Fibroblast of villous mesenchyme (primary cell): ENCODE measurements at places on chromosomes 3 and 15. TPM values are rescaled to one million over a fixed set of nuclear protein-coding genes. Genes with fewer than 3 reads are reported as not detected.

- DNase-seq, result no peak
Observed at GRCh38 chr3:60916546-60916945, 334.7 kb downstream of the FHIT start.

LIPC gene
- 0.86 and 0.97 TPM in 2 replicates for total RNA-seq

PIERCE2 gene
- total RNA-seq, result 1.3 TPM in 2 replicates

SLC12A1 gene
- not detected in 2 replicates for total RNA-seq

DNA sequence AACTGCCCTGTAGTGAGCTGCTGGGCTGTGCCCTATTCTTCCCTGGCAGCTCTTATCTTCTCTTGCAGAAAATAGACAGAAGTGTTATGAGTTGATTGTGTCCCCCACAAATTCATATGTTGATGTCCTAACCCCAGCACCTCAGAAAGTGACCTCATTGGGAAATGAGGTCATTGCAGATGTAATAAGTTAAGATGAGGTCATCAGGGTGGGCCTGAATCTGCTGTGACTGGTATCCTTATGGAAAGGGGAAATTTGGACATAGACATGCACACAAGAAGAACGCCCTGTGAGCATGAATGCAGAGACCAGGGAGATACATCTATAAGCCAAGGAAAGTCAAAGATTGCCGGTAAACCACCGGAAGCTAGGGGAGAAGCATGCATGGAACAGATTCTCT lies 49.0 kb downstream of the SPSB4 start:
- no peak for DNase-seq

DISP2 gene
- under 0.01 TPM in 2 replicates for total RNA-seq

- DNase-seq, result peak; percentile 1
Observed at GRCh38 chr3:147616998-147617619, 207.9 kb downstream of the ZIC1 start.

DNA sequence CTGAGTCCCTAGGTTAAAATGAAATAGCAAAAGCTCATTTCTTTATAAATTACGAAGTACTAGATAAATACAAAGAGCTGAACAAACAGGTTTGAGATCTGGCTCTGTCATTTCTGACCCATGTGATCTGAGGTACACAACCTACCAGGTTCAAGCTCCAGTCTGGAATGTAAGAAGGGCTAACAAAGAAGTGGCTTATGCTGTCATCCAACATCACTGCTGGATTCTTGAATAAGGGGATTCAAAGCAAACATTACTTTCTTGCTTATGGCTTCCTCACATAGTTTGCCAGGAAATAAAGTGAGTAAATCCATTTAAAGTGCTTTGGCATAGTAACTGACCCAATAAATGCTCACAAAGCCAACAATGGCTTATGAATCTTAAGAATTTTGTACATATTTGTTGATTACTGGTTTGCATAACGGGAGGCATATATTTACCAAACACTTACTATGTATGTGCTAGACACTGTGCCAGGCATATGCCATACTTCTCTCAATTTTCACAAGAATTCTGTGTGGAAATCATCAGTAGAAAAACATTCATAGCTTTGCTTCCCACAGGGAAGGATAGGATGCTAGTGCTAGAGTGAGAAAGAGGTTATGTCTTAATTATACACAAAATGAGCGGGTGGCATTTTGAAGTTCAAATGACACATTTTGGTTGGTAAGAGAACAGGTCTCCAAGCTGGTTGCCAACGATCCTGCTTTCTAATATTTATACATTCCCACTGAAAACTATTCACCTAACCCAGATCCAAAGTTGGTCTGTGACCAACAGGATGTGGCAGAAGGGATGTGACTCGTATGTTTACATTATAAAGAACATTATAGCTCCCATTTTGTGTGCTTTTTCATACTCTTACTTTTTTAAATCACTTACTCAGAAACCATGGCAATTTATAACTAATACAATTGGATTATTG lies 38.7 kb upstream of the CSPG5 start:
- DNase-seq, result peak; percentile 12

IQCF5 gene
- total RNA-seq, result not detected in 2 replicates

DNA sequence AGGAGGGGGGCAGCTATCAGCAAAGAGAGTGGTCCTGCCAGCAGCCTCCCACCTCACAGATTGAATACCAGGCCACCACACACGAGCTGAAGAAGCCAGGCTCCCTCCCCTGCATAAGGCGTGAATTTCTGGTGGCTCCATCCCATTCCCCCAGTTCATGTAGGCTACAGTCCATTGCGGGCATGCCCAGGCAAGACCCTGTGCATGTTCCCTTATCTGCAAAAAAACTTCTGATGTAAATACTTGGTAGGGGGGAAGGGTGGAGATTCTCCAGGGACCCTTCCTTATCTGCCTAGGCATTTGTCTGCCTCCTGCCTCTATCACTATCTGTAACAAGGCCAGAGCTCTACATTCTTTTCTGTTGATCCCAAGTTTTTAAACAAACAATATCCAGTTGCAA lies 27.6 kb upstream of the UBP1 start:
- peak; percentile 30 for DNase-seq

DNA sequence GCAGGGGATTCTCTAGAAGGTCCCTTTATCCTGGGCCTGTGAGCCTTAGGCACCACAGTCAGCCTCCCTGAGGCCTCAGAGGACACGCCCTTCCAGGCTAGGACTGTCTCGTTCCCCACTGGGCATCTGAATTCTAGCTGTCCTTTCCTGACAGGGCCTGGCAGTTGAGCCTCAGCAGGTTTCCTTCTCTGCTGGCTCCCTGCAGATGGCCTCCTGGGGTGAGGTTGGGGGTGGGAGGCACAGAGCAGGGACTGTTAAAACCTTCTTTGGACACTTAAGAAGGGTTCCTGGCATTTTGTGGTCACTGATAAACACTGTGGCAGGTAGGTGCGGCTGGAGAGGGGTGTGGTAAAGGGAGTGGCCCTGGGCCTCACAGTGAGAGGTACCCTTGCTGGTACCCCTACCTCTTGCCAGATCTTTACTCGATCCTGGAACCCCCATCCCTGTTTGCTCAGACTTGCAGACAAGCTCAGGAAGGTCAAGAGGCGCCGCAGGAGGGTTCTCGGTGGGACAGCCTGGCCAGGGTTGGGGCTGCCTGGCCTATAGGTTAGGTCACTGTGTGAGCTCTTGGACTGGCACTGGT lies 8.5 kb downstream of the CLK3 start:
- no peak for DNase-seq

- no peak for DNase-seq
Observed at GRCh38 chr3:131797776-131798175, 237.0 kb downstream of the CPNE4 start.

EAF2 gene
- total RNA-seq, result 0.32 and 0.43 TPM in 2 replicates

NSUN3 gene
- total RNA-seq, result 13.4 and 15.5 TPM in 2 replicates

DNA sequence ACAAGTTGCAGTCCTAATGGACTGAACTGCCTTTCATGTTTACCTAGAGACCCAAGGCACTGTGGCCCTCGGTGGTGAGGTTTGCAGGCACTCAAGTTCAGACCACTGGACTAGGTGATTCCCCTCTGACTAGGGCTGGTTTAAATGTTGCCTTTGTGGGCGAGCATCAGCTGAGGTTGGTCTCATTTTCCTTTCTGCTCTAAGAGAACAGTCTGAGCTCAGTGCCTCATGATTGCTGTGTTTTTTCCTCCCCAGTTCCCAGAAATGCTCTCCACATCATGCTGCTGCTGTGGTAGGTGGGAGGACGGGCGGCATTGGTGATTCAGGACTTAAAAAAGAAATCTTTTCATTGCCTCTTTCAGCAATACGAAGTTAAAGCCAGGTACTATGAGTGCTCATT lies 237.2 kb downstream of the MBNL1 start:
- DNase-seq, result no peak

IL17RD gene
- total RNA-seq, result 0.64 and 0.86 TPM in 2 replicates
